NCI-H2029 treated with DMSO at 0.1 percent for 48 hours (cell line): ENCODE measurements at places on chromosomes 12 and 14.
A peak's percentile ranks its signal among the peaks of the same experiment; 100 is the strongest.

GRCh38 chr12:129002427-129002826, 149.1 kb downstream of the GLT1D1 start:
- no peak for DNase-seq

DNA sequence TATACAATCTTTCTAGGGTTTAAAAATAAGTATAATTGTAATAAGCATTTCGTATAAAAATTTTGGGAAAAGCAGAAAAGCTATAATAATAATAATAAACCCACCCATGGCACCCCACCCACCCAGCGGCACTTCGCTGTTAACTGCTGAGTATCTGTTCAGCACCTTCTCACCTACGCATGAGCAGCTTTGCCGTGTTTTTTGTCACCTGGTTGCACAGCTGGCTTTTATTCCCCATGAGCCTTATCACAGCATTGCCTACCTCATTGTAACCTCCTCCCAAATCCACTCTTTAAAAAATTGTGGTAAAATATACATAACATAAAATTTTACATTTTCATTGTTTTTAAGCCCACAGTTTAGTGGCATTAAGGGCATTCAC, 34.7 kb downstream of the CYP46A1 start:
- no peak for DNase-seq

GRCh38 chr12:52278575-52279421, 4.4 kb downstream of the KRT86 start:
- no peak for DNase-seq

- no peak for DNase-seq
These were observed 28.2 kb upstream of the TMEM233 start for GRCh38 chr12:119565404-119565803.

DNA sequence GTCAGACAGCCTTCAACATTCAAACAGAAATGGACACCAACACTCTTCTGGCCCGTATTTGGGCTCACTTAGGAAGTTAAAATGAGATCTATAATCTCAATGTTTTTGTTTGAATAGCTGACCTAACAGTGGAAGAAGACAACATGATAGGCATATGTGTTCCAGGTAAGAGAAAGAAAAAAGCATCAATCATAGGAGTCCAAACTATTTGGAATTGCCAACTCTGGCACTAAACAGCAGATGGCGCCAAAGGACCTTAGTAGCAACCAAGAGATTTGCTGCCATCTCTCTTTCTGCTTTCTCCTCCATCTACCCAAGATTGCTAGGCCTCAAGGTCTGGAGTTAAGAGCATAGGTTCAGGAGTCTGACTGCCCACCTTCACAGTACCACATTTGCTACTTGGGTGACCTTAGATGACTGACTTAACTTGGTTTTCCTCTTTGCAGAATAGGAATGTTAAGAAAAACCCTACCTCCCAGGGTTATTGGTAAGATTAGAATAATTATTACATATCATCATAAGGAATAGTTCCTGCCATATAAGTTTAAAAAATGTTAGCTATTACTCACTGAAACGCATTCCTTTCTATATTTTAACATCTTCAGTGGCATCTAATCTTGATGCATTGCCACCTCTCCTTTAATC, 30.2 kb downstream of the PEX5 start:
- DNase-seq: peak; percentile 18

DNA sequence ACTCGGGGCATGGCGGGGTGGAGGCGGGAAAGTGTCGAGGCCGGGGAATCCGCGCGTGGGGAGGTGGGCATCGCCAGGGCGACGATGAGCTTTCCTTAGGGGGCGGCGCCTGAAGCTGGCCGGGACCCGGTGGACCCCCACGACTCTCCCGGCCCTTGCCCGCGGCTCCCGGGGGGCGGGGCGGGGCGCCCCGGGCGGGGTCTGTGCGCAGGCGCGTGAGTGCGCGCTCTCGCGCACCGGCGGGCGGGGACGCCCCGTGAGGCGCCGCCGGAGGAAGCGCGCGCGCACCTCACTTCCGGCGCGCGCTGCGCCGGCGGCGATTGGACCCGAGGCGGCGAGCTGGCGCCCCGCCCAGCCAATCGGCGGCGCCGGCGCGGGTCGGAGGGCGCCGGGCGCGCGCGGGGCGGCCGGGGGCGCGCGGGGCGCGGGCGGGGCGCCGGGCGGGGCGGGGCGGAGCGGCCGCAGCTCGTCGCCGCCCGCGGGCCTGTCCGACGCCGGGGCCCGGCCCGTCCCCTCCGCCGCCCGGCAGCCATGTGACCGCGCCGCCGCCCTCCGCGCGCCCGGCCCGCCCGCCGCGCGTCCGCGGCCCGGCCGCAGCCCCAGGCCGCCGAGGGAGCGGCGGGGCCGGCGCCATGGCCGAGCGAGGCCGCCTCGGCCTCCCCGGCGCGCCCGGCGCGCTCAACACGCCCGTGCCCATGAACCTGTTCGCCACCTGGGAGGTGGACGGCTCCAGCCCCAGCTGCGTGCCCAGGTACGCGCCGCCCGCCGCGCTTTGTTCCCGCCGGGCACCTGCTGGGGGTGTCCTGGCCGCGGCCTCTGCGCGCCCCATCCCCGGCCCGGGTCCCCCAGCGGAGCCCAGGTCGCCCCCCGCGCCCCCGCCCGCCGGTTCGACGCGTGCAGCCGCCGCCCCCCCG, at the start of gene PACS2:
PACS2 (plus strand) TSS at position 462 of the 914 bp plus-strand sequence; CDS start at position 633, 171 bp downstream.
- DNase-seq: no peak

- no peak for DNase-seq
These were observed 162.9 kb downstream of the KSR2 start for GRCh38 chr12:117805865-117806264.

- DNase-seq: no peak
These were observed 122.4 kb downstream of the MIPOL1 start for GRCh38 chr14:37320106-37320505.
